ENCODE measurements at places on chromosomes 3 and 15.
A peak's percentile ranks its signal among the peaks of the same experiment; 100 is the strongest.

DNA sequence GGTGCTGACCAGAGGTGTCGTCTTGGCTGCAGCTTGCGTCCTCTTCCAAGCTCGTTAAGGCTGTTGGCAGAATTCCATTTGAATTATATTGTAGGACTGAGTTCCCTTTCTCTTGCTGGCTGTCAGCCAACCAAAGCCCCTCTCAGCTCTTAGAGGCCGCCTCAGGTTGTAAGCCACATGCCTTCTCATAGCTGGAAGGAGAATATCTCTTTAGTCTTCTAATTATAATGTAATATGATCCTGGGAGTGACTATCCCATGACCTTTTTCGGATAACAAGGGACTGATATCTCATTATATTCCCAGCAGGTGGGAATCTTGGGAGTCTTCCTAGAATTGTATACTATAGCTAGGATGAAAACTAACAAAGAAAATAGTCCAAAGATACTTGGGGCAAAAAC is 4.8 kb downstream of the SCG5 start:
- peaks cover 57% of the 10 kb centered on the region for H3K4me1 ChIP-seq
- no peak for DNase-seq
- no peak overlapping the region for H3K4me3 ChIP-seq
- H3K27me3 ChIP-seq: no peaks in the 10 kb centered on the region

- H3K36me3 ChIP-seq: peaks cover 31% of the 10 kb centered on the region
- H3K4me3 ChIP-seq: no peak overlapping the region
- peaks cover 7% of the 10 kb centered on the region for H3K4me1 ChIP-seq
- no peak for DNase-seq
- H3K27me3 ChIP-seq: peaks cover 7% of the 10 kb centered on the region
- H3K27ac ChIP-seq: no peak overlapping the region
Measured at GRCh38 chr15:40229316-40229715, 9.5 kb upstream of the PAK6 start.

DNA sequence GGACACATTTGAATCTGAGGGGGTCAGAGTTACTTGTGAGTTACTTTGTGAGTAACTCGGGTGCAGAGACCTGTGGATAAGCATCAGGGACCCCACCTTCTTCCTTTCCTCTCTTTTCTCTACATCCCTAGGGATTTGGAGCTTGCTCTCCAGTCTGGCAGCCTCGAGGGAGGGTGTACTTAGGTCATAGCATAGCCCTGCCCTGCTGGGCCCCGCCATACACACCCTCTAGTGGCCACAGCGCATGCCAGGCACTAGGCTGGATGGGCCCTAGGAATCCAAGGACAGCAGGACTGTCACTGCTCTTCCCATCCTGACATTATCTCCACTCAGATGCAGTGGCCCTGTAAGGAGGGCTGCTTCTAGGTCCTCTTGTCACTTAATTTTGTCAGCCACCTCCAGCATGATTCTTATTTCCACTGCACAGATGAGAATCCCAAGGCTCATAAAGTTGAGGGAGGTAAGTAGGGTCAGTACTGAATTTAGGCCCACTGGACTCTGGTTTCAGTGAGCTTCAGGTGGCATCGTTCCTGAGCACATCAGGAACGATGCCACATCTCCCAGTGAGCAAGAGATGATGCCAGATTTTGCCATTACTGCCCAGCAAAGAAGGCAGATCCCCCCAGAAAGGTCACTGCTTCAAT is 3.6 kb upstream of the SMAD6 start:
- H3K4me3 ChIP-seq: no peak overlapping the region
- DNase-seq: peak; percentile 76
- peaks cover 3% of the 10 kb centered on the region for H3K27me3 ChIP-seq
- H3K4me1 ChIP-seq: peaks cover 47% of the 10 kb centered on the region
- H3K36me3 ChIP-seq: no peaks in the 10 kb centered on the region

GRCh38 chr3:33139996-33140395 is 26.2 kb downstream of the CRTAP start:
- H3K4me3 ChIP-seq: no peak overlapping the region
- no peak overlapping the region for H3K27ac ChIP-seq
- no peak for DNase-seq

- H3K4me1 ChIP-seq: no peaks in the 10 kb centered on the region
- H3K27ac ChIP-seq: no peak overlapping the region
- H3K36me3 ChIP-seq: peaks cover 4% of the 10 kb centered on the region
- H3K27me3 ChIP-seq: no peaks in the 10 kb centered on the region
Measured at GRCh38 chr3:63032881-63033280, 157.7 kb upstream of the CADPS start.

- H3K4me3 ChIP-seq: no peak overlapping the region
- H3K27me3 ChIP-seq: no peaks in the 10 kb centered on the region
- H3K4me1 ChIP-seq: no peaks in the 10 kb centered on the region
- no peak for DNase-seq
- no peaks in the 10 kb centered on the region for H3K36me3 ChIP-seq
- H3K27ac ChIP-seq: no peak overlapping the region
Measured at GRCh38 chr3:82509951-82510603, 748.6 kb upstream of the GBE1 start.

GRCh38 chr3:131236421-131236820 is 145.2 kb upstream of the NUDT16 start:
- no peaks in the 10 kb centered on the region for H3K27me3 ChIP-seq
- peaks cover 37% of the 10 kb centered on the region for H3K4me1 ChIP-seq

- no peaks in the 10 kb centered on the region for H3K27me3 ChIP-seq
- peaks cover 32% of the 10 kb centered on the region for H3K4me1 ChIP-seq
- no peak for DNase-seq
- H3K4me3 ChIP-seq: no peak overlapping the region
- H3K27ac ChIP-seq: no peak overlapping the region
Measured at GRCh38 chr3:149635396-149635795, 22.4 kb downstream of the WWTR1 start.

DNA sequence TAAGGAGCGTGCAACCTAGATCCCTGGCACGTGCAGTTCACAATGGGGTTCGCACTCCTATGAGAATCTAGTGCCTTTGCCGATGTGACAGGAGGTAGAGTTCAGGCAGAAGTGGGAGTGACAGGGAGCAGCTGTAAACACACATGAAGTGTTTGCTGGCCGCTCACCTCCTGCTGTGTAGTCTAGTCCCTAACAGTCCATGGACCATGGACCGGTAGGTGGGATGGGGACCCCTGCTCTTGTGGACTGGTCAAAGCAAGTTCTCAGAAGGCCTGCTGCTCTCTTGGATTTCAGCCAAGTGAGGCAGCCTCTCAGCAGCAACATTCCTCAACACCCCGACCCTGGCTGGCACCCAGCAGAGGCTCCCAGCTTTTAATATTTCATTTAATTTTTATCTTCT is 58.2 kb upstream of the SNRPA1 start:
- DNase-seq: no peak
- H3K36me3 ChIP-seq: no peaks in the 10 kb centered on the region
- peaks cover 6% of the 10 kb centered on the region for H3K27me3 ChIP-seq
- H3K4me3 ChIP-seq: no peak overlapping the region
- H3K27ac ChIP-seq: no peak overlapping the region

DNA sequence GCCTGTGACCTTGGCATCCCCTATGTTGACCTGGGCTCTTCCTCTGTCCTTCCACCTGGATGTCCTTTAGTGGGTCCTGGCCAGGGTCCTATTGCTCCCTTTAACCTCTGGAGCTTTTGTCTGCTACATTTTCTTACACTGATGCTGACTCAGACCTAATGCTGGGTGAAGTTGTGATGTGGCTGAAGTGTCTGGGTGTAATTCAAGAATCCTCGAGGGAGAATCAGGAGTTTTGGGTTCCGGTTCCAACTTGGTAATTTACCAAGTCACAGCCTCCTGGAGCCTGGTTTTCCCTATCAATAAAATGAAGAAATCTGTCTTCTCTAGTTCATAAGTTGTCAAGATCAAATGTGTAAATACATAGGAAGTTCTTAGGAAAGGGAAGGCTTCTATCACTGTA is 25.6 kb downstream of the CEP19 start:
- no peak overlapping the region for H3K27ac ChIP-seq
- DNase-seq: no peak
- peaks cover 31% of the 10 kb centered on the region for H3K4me1 ChIP-seq

- no peak for DNase-seq
- H3K27ac ChIP-seq: no peak overlapping the region
- peaks cover 10% of the 10 kb centered on the region for H3K4me1 ChIP-seq
- H3K27me3 ChIP-seq: peaks cover 20% of the 10 kb centered on the region
- no peaks in the 10 kb centered on the region for H3K36me3 ChIP-seq
- H3K4me3 ChIP-seq: no peak overlapping the region
Measured at GRCh38 chr3:53768478-53769459, 77.5 kb downstream of the CHDH start.

- H3K27me3 ChIP-seq: no peaks in the 10 kb centered on the region
- H3K36me3 ChIP-seq: no peaks in the 10 kb centered on the region
- DNase-seq: no peak
Measured at GRCh38 chr3:104392327-104392726, 974.4 kb upstream of the ALCAM start.

DNA sequence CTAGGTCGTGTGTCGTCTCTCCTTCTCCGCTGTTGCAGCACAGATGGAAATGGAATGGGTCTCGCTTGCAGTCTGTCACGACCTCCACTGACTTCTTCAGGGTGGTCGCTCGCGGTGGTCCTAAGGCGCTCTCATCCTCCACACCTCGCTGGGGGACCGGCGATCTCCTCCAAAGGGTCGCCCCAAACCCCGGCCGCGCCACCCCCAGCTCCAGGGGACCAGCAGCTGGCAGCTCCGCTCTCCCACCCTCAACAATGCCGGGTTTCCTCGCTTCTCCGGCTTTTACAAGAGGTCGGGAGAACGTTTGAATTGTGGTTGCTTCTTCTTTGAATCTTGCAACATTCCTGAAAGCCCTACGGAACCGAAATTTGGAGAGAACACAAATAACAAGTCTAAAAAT is 25.9 kb downstream of the SERP1 start:
- no peaks in the 10 kb centered on the region for H3K27me3 ChIP-seq
- no peak for DNase-seq
- H3K27ac ChIP-seq: no peak overlapping the region
- peaks cover 5% of the 10 kb centered on the region for H3K36me3 ChIP-seq

- H3K27me3 ChIP-seq: no peaks in the 10 kb centered on the region
- H3K27ac ChIP-seq: peak overlapping the region; percentile 6
Measured at GRCh38 chr3:42037318-42037945, 53.7 kb upstream of the TRAK1 start.

- no peak overlapping the region for H3K27ac ChIP-seq
- peaks cover 27% of the 10 kb centered on the region for H3K27me3 ChIP-seq
- peak; percentile 89 for DNase-seq
- H3K4me1 ChIP-seq: no peaks in the 10 kb centered on the region
- H3K36me3 ChIP-seq: no peaks in the 10 kb centered on the region
- H3K4me3 ChIP-seq: no peak overlapping the region
Measured at GRCh38 chr15:73851689-73852088, 21.7 kb upstream of the TBC1D21 start.

DNA sequence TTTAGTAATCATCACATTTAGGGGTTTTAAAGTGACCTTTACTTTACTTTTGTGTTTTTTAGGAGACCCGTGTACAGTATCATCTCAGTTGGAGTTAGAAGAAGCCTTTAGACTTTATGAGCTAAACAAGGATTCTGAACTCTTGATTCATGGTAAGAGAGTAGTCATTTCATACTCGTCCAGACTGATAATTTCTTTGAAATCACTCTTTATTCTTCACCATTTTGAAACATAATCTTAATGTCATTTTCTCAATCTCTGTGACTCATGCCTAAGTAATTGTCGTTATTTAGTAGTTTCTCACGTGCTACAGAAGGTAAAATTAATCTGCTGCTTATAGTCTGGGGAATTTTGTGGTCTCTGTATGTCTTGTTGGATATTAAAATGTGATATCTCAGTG is 37.7 kb downstream of the PRKCI start:
- H3K4me1 ChIP-seq: no peaks in the 10 kb centered on the region
- H3K27me3 ChIP-seq: no peaks in the 10 kb centered on the region
- no peak overlapping the region for H3K4me3 ChIP-seq

GRCh38 chr15:37015451-37015850 is 84.9 kb downstream of the MEIS2 start:
- peak overlapping the region; percentile 35 for H3K4me3 ChIP-seq
- H3K27me3 ChIP-seq: no peaks in the 10 kb centered on the region
- DNase-seq: no peak
- peak overlapping the region; percentile 79 for H3K27ac ChIP-seq
- peaks cover 85% of the 10 kb centered on the region for H3K36me3 ChIP-seq

DNA sequence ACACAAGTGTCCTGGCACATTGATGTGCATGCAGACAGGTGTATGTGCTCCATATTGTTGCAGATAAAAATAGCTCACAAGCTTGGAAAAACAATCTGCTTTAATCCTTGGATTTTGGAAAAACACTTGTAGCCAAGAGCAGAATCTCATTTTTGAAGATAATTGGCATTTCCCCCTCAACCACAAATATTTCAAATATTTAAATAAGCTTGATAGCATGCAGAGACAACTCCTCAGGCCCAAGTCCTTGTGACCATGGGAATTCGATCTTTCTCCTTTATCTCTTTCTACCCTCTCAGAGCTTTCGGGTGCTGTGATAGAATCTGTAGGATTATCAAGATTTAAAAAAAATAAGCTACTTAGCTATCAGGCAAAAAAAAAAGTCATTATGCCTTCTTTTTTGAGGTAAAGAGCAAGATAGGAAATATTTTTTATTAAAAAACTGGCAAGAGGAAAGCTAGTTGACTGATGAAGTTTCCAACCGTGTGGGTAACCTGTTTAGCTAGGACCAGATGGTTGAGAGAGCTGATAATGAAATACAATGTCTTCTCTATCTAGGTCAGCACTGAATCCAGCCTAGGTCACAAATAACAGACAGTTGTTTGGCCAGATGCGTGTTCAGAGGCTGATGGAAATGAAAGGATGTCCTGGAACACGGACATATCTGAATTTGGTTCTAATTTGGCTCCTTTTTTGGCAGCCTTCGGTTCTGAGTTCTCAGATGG is 54.9 kb upstream of the SNRK start:
- H3K27ac ChIP-seq: no peak overlapping the region
- H3K4me1 ChIP-seq: no peaks in the 10 kb centered on the region
- no peak for DNase-seq
- H3K4me3 ChIP-seq: no peak overlapping the region

DNA sequence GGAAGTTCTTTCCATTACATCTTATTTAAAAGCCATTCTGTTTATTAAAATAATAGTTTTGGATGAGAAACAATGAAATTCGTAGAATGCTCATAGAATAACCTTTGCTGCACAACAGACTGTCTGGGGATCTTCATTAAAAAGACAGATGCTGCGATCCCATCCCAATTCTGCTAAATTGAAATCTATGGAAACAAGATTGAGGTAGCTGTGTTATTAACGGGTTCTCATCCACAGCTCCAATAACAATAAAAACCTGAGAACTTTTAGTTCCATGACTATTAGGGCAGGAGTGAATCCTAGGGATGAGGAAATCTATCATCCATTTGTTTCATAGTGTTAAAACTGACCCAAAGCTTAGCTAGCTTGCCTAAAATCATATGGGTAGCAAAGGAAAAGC is 2.5 kb upstream of the GJD2 start:
- no peak for DNase-seq
- H3K27me3 ChIP-seq: peaks cover 93% of the 10 kb centered on the region
- H3K4me3 ChIP-seq: no peak overlapping the region
- no peaks in the 10 kb centered on the region for H3K36me3 ChIP-seq
- H3K4me1 ChIP-seq: no peaks in the 10 kb centered on the region

GRCh38 chr3:104190681-104191080 is 1176.0 kb upstream of the ALCAM start:
- no peak overlapping the region for H3K4me3 ChIP-seq
- DNase-seq: no peak
- no peaks in the 10 kb centered on the region for H3K36me3 ChIP-seq
- H3K27me3 ChIP-seq: no peaks in the 10 kb centered on the region

All from nephron progenitor cell (in vitro differentiated cells).